ENCODE measurements at places on chromosomes 3 and 15. TPM values are rescaled to one million over a fixed set of nuclear protein-coding genes. Genes with fewer than 3 reads are reported as not detected.

GRCh38 chr3:40911264-40911663 is 288.0 kb upstream of the CTNNB1 start:
- no peak for DNase-seq

DNA sequence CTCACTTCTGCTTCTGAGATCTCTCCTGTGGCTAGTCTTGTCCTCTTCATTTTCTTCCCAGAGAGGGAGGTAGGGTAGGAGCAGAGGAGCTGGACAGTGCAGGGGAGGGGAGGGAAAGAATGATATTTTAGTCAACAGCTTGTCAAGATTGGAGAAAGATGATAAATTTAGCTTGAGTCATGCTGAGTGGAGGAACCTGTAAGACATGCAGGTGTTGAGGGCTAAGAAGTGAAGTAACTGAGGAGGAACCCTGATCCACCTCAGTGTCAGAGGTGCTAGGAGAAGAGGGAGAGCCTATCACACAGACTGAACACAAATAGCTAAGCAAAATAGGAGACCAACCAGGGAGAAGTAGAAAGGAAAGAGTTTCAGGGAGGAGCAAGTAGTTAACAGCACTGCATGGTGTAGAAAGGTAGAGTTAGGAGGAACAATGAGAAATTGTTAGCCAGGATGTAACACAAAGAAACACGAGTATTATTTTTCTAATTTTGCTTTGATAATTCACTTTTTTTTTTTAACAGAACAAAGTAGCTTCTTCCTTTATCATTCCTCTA is 108.2 kb upstream of the CHRM5 start:
- DNase-seq, result no peak

DNA sequence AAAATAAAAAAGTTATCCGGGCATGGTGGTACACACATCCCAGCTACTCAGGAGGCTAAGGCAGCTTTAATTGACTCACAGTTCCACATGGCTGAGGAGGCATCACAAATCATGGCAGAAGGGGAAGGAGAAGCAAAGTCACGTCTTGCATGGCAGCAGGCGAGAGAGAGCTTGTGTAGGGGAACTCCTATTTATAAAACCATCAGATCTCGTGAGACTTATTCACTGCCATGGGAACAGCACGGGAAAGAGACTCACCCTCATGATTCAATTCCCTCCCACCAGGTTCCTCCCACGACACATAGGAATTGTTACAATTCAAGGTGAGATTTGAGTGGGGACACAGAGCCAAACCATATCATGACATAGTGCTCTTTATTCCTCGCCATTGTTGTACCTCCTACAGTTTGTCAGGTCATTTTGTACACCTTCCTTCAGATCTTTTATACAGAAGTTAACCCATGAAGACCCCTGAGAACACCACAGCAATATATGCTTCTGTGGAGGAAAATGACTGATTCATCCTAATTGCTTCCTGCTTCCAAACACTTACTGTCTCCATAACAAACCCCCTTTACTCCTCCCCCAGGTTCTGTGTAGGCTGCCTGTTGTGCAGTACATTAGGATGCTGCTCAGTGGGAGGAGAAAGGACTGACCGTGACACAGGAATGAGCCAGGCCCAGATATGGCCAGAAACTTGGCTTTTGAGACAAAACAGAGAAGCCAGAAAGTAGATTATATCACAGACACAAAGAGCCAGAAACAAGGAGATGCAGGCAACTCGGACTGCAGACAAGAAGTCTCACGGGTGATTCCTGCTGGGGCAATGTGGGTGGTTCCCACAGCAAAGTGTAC is 67.9 kb upstream of the HEG1 start:
- DNase-seq, result no peak

DNA sequence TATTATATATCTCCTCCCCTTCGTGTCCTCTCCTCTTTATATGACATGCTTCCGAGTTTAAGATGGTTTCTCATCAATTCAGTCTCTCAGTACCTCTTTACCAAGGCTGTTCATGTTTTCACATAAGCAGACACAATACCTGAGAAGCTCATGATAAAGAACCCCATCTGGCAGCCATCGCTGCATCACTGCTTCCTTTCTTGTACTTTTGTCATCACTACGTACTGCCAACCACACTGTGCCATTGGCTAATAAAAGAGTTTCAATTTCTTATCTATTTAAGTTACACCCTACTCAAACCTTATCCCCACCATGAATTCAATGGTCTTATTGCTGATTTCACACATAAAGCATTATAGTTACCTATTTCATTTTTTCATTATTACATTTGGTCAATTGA is 484.7 kb upstream of the CNTN4 start:
- no peak for DNase-seq

- no peak for DNase-seq
Measured at GRCh38 chr3:69669070-69669469, 70.2 kb upstream of the MITF start.

- no peak for DNase-seq
Measured at GRCh38 chr3:127484601-127485388, 105.7 kb downstream of the TPRA1 start.

DNA sequence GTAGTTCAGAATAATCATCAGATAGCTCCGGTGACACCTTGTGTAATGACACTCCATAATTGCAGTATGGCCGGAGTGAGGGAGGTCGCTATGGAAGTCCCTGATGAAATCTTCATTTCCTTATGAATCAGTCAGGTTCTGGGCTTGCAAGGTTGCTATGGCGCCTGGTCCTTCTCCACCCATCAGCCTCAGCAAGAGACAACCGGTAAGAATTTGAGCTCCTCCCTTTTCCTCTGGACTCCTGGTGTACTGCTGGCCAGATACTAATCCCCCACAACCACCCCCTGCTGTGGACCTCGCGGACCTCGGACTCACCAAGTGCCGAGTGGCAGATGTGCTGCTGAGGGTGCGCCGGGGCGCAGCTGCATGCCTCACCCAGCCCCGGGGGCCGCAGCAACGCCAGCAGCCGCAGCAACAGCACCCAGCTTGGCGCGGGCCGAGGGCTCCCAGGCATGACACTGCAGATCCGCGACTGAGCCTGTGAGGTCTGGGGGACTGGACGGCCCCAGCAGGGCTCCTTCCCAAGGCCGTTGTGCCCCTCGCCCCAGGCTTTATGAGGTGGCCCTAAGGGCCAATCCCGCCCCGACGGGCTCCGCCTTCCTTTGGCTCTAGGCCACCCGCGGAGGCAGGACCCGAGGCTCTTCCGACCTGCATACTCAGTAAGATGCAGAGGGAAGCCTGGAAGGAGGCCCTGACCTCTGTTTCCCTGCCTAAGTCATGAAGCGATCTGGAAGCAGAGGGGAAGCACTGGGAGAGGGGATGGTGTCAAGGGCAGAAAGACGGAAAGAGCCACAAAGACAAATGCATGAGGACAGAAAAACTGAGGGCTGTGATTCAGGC is at the start of gene TIMP4:
TSS of gene TIMP4 (minus strand) at position 526 of the 840 bp plus-strand sequence. CDS start at position 454, 72 bp downstream.
- peak; percentile 66 for DNase-seq

- DNase-seq, result no peak
Measured at GRCh38 chr15:94297558-94297957, 66.2 kb downstream of the MCTP2 start.

The TKT gene
- 48.8 TPM for total RNA-seq

The CKMT1B gene
- total RNA-seq, result 4.6 TPM

The IGF2BP2 gene
- total RNA-seq, result 11.0 TPM

The GASK1A gene
- total RNA-seq, result 2.1 TPM

All from right atrium auricular region (tissue), 2 donors.